ENCODE measurements at places on chromosomes 7 and 10.
A peak's percentile ranks its signal among the peaks of the same experiment; 100 is the strongest.

DNA sequence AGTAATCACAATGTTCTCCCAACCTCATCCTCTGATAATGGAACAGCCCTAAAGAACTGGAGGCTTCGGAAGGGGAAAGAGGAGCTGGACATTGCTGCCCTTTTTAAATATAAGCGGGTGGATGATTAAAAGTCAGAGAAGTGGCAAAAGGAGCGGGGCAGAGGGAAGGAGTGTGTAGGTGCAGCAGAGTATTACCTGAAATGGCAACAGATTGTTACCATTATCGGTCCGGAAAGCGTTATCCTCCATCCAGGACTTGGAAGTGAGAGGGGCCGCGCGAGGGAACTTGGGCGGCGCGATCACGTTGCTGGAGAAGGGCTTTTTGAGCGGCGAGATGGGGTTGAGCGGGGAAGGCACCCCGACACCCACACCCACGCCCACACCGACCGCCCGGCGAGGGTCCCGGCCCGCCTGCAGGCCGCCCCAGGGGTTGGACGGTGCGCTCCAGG, 51.7 kb downstream of the CPEB3 start:
- DNase-seq: no peak

- DNase-seq: no peak
Measured at GRCh38 chr10:97047083-97047736, 138.5 kb downstream of the SLIT1 start.

GRCh38 chr7:75756991-75757676, 14.9 kb downstream of the CCL26 start:
- DNase-seq: no peak

GRCh38 chr10:33927347-33927746, 592.9 kb upstream of the NRP1 start:
- no peak for DNase-seq

GRCh38 chr10:74179111-74179710, 28.2 kb downstream of the ADK start:
- no peak for DNase-seq

GRCh38 chr10:118882741-118883140, 128.0 kb upstream of the CACUL1 start:
- no peak for DNase-seq

GRCh38 chr10:102449321-102450123, 1.8 kb downstream of the C10orf95 start:
- DNase-seq: peak; percentile 92

GRCh38 chr10:30192846-30193608, 133.6 kb upstream of the JCAD start:
- no peak for DNase-seq

DNA sequence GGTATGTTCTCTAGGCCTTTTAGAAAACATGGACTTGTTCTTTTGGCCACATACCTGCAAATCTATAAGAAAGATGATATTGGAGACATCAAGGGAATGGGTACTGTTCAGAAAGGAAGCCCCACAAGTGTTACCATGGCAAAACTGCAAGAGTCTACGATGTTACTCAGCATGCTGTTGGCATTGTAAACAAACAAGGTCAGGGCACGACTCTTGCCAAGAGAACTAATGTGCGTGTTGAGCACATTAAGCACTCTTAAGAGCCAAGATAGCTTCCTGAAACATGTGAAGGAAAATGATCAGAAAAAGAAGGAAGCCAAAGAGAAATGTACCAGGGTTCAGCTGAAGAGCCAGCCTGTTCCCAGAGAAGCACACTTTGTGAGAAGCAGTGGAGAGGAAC, 37.1 kb downstream of the SDK1 start:
- DNase-seq: no peak

DNA sequence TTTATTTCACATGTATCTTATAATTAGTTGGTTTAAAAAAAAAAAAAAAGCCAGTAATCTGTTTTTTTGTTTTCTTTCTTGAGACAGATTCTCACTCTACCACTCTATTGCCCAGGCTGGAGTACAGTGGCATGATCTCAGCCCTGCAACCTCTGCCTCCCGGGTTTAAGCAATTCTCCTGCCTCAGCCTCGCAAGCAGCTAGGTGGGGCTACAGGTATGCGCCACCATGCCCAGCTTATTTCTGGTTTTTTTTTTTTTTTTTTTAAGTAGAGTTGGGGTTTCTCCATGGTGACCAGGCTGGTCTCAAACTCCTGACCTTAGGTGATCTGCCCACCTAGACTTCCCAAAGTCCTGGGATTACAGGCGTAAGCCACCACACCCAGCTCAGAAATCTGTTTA, 34.1 kb upstream of the CAPZA2 start:
- no peak for DNase-seq

GRCh38 chr10:32132357-32132946, 76.2 kb upstream of the KIF5B start:
- peak; percentile 37 for DNase-seq

- no peak for DNase-seq
Measured at GRCh38 chr10:48454302-48455054, 148.0 kb downstream of the MAPK8 start.

DNA sequence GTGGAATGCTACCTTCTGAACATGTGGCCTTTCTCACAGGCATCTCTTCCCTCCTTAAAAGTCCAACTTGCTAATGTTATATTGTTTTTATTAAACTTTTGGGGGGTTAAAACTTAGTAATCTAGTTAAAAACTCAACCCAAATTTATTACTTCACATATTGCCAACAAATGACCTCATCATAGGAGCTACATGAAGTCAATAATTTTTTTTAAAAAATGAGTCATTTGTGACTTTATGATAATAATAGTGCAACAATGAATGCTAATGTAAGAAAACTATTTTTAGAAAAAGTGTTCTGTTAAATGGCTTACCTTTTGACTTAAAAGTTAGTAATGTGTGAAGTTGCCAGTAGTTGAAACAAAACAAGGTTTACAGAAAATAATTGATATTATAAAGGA, 325.9 kb upstream of the FZD1 start:
- no peak for DNase-seq

GRCh38 chr7:151761231-151761630, 115.7 kb downstream of the PRKAG2 start:
- no peak for DNase-seq

DNA sequence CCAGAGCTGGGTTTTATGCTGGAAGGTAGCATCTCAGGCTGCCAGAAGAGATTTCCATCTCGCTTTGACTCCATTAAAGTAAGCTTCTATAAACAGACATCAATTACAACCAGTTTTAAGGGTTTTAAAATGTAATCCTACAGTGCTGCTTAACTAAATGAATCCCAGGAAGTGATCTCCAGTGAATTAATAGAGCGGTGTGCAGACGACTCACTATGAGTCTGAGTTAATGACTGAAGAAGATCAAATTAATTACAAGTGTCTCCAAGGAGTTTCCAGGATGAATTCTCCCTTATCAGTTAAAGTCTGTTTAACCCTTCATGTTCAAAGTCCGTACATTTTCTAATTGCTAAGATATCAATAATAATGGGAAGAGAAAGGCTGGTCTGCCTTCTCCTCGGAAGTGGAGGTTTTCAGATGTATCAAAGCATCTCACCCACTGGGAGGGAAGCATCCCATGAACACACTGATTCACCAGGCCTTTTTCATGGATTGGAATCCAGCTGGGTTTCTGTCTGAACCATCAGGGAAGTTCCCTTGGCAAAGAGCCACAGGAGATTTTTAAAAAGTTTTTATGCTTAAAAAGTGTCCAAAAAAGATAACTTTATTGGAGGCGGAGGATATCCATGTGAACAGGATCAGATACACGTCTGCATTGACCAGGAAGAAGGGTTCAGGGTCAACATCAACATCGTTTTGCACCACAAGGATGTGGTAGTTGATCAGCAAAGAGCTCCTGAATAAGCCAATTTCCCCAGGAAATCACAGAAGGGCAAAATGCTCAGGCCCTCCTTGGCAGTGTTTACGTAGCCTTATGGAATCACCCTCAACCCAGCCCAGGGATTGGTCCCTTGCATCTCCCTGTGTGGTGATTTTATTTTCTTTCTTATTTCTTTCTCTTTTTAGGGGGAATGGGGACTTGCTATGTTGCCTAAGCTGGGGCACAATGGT, 288.2 kb downstream of the POU6F2 start:
- DNase-seq: no peak

DNA sequence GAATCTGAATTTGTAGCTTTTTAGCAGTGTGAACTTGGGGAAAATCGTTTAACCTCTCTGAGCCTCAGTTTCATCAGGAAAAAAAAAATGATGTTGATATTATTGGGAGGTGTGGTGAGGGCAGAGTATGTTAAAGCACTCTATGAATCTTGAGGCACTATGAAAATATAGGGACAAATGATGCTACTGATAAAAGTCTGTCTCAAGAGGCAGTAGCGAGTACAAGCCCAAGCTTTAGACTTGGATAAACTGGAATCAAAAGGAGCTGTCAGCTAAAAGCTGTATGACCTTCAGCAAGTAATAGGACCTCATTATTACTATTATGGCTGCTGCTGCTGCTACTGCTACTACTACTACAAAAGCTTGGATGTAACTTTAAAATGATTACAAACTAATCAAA, 8.4 kb downstream of the ZNF277 start:
- DNase-seq: no peak

- DNase-seq: no peak
Measured at GRCh38 chr7:45892407-45893035, 4.2 kb downstream of the IGFBP1 start.

- peak; percentile 46 for DNase-seq
Measured at GRCh38 chr10:112953174-112954159, 3.4 kb downstream of the TCF7L2 start.

- no peak for DNase-seq
Measured at GRCh38 chr10:104796823-104797222, 155.7 kb downstream of the SORCS3 start.

DNA sequence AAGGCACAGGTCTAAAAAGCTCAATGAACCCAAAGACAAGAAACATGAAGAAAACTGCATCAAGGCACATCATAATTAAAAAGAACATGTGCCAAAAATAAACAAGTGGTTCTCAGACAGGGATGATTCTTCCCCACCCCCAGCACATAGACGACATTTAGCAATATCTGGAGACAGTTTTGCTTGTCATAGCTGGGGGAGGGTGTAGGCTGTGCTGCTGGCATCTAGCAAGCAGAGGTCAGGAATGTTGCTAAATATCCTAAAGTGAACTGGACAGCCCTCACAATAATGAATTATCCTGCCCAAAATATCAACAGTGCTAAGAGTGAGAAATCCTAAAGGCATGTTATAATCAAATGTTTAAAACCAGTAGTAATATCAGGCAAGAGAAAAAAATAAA, 122.6 kb downstream of the MICU1 start:
- peak; percentile 42 for DNase-seq

- no peak for DNase-seq
Measured at GRCh38 chr7:47937065-47937687, 11.1 kb downstream of the PKD1L1 start.

DNA sequence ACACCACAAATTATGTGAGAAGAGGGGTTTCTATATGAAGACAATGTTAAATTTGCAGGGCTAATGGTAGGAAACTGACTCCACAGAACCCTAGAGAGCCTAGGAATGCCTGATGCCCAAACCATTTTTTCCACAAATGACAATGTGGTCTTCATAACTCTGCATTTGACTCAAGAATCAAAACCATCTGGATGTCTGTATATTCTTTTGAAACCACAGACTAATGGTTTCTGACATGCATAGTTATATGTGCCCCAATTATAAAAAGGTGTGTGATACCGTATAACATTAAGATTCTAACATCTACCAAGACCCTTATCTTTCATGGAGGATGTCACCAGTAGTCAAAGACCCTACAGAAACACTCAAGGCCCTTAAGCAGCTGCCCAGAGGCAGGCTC, 20.3 kb downstream of the SEC61G start:
- no peak for DNase-seq

GRCh38 chr10:73366381-73367298, 8.0 kb upstream of the CFAP70 start:
- DNase-seq: no peak

DNA sequence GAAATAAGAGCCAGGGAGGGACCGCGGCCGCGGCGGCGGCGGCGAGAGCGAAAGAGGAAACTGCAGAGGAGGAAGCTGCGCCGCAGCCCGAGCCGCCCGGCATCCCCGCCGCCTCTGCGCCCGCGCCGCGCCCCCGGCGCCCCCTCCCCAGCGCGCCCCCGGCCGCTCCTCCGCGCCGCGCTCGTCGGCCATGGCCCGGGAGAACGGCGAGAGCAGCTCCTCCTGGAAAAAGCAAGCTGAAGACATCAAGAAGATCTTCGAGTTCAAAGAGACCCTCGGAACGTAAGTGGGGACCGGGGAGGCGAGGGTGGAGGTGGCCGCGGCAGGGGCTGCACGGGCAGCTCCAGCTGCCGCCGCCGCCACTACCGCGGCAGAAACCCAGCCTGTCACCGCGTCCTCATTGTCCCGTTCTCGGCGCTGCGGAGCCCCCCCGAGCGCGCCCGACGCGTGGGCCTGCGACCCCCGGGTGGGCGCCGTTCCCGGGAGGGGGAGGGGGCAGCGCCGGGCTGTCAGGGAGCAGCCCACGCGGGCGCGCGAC, 351 bp downstream of the CAMK1D start:
- no peak for DNase-seq

DNA sequence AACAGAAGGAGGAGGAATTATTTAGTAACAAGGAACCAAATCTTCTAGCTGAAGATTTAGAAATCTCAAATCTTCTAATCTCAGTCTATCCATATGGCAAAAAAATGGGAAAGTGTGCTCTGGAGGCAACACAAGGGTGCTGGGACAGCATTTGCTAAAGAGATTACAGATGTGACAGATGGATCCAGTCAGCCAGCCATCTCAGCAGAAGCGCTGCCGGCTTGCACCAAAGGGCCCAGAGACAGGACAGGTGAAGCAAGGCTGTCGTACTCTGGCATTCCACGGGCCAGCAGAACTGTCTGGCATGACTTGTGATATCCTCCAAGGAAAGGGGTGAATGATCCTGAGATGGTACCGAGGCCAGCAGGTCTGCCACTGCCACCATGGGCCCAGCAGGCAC, 45.7 kb upstream of the GJD4 start:
- peak; percentile 19 for DNase-seq

- DNase-seq: no peak
Measured at GRCh38 chr10:119468542-119469324, 73.8 kb downstream of the RGS10 start.

DNA sequence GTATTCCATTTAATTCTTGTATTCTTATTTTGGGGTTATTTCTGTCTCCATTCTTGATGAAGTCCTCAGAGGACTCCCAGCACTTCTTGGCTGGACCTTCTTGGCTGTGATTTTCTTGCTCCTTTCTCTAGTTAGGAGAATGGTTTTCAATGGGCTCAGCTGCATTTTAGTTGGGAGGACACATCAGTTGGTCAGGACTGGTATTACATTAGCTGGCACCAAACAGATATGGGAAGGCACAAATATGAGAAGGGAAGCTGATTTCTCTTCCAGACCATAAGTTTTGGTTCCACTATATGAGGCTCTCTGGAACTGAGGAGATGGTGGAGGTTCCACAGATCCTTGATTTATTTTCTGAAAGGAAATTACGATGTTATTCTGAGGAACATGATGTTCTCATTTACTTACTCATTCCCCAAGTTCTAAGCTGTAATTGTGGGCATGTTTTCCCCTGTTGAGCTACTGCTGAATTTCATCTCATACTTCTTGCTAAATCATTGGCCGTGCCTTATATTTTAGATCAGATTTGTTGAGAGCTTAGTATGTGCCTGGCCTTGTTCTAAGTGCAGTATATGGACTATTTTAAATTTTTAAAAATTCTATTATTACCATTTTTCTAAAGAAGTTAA, 261.0 kb downstream of the THSD7A start:
- no peak for DNase-seq

GRCh38 chr7:125681508-125681907, 751.9 kb upstream of the POT1 start:
- no peak for DNase-seq

- DNase-seq: no peak
Measured at GRCh38 chr7:15853832-15854470, 167.5 kb upstream of the MEOX2 start.
